Stimulated activated CD8-positive, alpha-beta memory T cell treated with anti-CD3 and anti-CD28 coated beads, Interleukin-4, amount 100 ng/mL, for 1 hour (primary cell): ENCODE measurements at places on chromosomes 7 and 10.

DNA sequence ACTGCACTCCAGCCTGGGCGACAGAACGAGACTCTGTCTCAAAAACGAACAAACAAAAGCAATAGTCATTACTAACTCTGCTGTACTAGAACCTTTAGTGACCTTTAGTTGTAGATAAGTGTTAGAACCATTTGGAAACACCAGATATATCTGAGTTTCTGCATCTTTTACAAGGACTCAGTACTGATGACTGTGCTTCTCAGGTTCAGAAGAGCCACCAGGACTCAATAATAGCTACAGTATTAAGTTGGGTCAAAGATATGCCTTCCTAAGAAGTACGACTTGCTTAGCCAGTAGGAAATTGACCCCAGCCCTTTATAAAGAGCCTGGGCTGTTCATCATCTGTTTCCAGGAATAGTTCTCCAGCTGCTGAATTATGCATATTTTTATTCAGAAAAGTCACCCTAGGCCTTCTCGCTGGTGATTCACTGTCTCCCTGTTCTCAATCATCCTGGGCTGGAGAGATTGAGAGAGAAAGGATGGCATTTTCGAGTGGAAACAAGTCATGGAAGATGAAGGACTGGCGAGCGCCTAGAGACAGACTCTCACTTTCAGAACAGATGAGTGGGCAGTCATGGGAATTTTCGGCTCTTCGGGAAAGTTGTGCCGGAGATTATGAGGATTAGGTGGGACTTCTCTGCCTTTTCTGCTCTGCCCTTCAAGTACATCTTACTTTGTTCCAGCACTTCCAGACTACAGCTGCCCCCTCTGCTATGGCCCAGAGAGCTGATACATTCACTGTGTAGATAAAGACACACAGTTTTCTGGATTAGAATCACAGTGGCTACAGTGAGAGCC lies 316.1 kb downstream of the CCDC3 start:
- no peak for DNase-seq

- DNase-seq = no peak
These were observed 4.0 kb downstream of the TNRC18 start for GRCh38 chr7:5419539-5420066.

DNA sequence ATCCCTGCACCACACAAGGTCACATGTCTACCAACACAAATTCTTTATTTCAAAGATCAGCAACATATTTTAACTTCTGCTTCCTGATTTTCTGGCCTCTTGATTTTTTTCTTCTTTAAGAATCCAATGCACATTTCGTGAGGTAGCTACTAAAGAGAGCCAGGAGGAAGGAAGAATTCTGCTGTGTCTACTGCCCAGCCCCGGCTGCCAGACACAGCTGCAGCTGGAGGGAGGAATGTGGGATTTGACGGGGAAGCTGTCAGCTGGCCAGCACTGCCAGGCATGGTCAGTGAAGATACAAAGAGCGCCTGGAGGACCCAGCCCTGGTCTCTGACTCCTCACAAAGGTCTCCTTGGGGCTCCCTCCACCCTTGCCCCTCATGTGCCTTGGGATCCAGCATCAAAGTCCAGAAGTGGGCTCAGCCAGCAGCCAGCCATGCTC lies 6.9 kb upstream of the AOC1 start:
- DNase-seq = no peak

DNA sequence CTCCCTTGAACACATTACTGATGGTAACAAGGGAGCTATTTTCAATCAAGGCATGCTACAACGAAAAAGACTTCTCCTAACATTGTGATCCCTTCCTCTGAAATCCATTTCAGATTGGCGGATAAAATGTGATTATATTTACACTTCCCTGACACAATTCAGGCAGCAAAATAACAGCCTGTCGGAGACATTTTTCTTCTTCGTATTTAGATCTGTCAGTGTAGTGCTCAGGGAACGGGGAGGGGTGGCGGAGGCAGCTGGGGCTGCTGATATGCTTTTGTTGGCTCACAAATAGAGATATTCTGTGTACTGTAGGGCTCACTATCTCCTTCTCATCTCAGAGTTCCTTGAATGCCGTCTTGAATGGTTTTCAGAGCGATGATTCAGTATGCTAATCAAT lies 1261.7 kb upstream of the AUTS2 start:
- no peak for DNase-seq

DNA sequence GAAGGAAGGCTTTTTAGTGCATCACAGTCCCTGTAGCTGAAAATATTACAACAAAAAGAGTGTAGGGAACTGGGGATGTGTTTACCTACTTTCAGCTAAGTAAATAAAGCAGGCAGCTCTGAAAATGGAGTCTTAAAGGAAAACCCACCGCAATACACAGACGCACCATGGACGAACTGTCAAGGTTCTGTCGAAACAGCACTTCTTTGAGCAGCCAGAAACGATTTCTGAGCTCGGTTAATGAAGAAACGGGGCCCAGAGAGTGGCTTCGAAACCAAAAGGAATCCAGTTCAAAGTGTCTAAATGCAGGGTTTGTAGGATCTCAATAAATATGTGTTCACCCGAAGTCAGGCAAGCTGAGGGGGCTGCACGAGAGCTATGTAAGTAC lies 275.4 kb upstream of the NEBL start:
- no peak for DNase-seq

DNA sequence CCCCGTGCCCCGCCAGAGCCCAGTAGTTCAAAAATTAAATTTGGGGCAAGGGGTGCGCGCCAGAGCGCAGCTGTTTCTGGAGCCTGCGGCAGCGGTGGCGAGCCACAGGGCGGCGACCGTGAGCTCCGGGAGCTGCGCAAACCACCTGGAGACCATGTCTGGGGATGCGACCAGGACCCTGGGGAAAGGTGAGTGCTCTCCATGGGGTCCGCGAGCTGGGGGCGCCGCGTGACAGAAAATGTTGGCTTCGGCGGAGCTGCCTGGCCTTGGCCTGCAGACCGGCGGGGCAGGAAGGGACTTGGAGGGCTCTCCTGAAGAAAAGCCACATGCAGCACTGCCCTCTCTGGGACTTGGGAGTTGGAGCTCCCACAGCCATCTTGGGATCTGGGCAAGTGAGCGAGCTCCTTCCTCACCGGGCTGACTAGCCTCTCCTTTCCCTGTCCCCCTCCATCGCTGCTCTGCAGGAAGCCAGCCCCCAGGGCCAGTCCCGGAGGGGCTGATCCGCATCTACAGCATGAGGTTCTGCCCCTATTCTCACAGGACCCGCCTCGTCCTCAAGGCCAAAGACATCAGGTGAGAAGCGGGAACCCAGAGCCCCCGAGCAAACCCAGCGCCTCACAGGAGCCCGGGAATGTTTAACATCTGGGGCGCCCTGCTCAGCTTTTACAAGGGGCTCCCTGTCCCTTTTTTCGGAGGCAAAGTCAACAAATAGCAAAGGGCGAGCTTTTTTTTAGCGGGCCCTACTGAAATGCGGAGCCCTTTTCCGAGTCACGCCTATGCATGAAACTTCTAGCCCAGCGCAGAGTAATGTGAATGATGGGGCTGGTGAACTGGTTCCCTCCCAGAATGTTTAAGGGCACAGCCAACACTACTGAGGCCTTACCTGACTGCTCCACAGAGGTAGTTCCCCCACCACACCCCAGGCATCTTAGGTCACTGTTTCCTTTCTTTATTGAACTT lies 6.1 kb downstream of the GSTO2 start:
- DNase-seq = no peak

DNA sequence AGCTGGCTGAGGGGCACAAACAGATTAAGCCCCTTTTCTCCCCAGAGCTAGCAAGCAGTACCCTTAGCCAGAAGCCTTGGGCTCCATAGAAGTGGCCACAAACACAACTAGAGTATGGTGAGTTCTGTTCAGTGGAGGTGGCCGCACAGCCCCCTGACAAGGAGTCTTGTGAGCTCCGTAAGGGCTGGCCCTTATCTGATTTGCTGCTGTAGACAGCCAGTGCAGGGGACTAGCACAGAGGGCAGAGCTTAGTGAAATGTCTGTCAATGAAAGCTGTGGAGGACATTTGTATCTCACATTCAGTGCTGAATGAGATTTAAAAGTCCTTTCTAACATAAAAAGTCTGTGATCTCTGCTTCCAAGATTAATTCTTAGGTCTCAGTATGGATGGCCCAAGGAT lies 137.3 kb downstream of the AUTS2 start:
- no peak for DNase-seq

GRCh38 chr7:15104411-15105092 lies 202.0 kb upstream of the DGKB start:
- DNase-seq = no peak

DNA sequence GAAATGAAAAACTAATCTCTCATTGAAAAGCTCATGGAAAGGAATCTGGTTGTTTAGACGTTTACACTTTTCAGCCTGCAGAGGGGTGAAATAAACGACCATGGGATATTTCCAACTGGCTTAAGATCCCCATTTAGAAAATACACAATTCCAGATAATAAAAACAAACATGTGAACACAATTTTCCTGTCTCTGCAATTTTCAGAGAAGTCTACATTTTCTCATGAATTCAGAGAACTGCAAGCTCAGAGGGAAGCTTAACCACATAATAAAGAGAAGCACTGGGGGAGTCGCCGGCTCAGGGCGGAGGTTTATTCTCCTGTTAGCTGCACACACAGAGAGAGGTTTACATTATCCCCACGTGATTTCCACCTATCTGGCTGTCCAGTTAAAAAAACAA lies 215.2 kb downstream of the FANK1 start:
- DNase-seq = no peak

DNA sequence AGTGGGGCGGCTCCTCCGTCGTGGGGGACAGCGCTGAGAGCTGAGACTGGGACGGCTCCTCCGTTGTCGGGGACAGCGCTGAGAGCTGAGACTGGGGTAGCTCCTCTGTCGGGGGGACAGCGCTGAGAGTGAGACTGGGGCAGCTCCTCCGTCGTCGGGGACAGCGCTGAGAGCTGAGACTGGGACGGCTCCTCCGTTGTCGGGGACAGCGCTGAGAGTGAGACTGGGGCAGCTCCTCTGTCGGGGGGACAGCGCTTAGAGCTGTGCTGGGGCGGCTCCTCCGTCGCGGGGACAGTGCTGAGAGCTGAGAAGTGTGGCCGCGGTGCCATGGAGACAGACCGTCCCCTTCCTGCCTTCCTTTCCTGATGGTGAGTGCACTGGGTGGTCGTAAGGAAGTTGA lies 136.4 kb downstream of the DYNC2I1 start:
- DNase-seq = no peak

DNA sequence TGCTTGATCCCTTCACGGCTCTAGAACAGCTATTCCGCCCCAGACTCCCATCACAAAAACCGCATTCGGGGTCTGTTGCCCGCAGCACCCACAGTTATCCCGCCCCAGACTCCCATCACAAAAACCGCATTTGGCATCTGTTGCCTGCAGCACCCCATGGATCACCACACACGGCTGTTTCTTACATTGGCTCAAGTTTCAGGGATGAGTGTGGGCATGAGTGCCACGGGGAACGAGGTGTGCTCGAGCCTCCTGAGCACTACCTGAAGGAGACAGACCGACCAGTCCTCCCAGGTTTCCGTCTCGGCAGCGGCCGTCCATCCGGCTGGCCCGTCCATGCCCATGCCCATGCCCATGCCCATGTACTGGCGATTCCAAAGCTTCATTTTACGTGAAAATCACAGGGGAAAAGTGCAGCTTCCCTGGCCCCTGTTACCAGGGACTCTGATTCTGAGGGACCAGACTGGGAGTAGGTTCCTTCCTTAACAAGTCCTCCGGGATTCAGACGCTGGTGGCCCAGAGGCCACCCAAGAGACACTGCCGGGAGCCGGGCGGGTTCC lies 66.4 kb upstream of the INSIG1 start:
- DNase-seq = no peak

DNA sequence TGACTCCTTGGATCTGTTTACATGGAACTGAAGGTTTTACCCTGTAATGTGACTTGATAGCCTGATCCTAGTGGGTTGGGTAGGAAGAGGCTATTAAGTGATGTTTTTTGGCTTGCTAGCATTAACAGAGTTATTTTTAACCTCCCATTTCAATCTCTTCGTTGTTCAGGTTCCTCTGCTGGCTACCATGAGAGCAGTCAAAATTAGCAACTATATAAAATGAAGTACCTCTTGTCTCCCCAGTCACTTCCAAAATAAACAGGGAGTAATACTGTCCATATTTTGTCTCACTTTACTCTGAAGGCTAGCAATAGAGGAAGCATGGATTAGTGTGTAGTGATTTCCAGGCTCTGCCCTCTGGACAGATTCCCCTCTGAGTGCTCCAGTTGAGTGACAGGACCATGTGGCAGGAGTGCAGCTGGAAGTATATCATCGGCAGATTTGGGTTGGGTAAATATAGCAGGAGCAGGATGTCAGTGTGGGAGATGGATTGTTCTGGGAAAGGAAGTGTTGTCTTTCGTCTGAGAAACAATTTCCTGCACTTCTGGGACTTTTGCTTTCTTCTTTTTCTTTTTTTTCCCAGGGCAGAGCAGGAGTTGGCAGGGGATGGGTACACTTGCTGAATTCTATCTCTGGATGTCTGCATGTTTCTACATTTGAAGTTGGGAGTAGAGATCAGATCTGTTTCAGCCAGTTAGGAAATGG lies 35.2 kb downstream of the GBF1 start:
- DNase-seq = no peak

- DNase-seq = no peak
These were observed 22.2 kb downstream of the SFMBT2 start for GRCh38 chr10:7388602-7389001.
